Activated CD4-positive, alpha-beta memory T cell treated with anti-CD3 and anti-CD28 coated beads for 36 hours (primary cell): ENCODE measurements at places on chromosomes 5 and 9. TPM values are rescaled to one million over a fixed set of nuclear protein-coding genes. Genes with fewer than 3 reads are reported as not detected.

ENTPD2 gene
- total RNA-seq: not detected

ADAMTS16 gene
- not detected for total RNA-seq

PTGER4 gene
- 53.7 TPM for total RNA-seq

SLC38A9 gene
- total RNA-seq: 15.0 TPM

F2RL1 gene
- 2.3 TPM for total RNA-seq

VCAN gene
- 0.02 TPM for total RNA-seq

TAF11L13 gene
- total RNA-seq: not detected

ORM1 gene
- total RNA-seq: not detected

DNA sequence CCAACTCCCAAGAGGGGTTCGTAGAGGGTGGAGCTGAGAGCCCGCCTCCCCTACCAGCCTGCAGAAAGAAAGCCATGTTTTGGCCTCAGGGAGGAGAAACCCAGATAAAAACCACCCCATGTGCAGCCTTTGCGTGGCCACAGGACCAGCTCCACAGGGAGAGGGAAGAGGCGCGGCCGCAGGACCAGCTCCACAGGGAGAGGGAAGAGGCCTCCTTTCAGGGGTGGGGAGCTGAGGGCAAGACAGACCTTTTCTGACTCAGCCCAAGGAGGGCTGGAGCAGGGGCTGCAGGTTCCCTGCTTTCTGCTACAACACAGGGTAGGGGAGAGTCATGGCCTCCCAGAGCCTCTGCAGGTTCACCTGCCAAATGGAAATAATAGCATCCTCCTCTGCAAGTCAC, 37.6 kb upstream of the KCNMB1 start:
- no peaks in the 10 kb centered on the region for H3K36me3 ChIP-seq
- no peak for DNase-seq
- H3K27me3 ChIP-seq: peaks cover 3% of the 10 kb centered on the region
- no peak overlapping the region for H3K27ac ChIP-seq
- no peak overlapping the region for H3K4me3 ChIP-seq

DNA sequence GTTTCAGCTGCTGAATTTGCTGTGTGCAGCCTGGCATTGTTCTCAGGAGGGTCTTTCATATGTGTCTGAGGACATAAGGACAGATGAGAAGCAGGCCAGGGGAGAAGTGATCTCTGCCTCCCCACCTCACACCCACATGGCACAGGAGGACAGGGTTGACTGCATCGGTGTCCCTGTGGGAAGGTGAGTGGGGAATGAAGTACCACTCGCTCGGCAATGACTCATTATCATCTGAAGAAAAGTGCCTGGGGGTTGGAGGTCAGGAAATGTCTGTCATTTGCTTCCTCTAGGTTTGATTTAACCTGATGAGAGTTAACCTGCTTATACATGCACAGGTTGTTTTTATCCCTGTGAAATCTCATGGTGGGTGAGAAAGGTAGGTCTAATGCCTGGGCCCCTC, 195.0 kb downstream of the GADD45G start:
- DNase-seq: no peak
- no peak overlapping the region for H3K4me3 ChIP-seq
- no peaks in the 10 kb centered on the region for H3K27me3 ChIP-seq
- no peaks in the 10 kb centered on the region for H3K36me3 ChIP-seq
- peaks cover 7% of the 10 kb centered on the region for H3K4me1 ChIP-seq

DNA sequence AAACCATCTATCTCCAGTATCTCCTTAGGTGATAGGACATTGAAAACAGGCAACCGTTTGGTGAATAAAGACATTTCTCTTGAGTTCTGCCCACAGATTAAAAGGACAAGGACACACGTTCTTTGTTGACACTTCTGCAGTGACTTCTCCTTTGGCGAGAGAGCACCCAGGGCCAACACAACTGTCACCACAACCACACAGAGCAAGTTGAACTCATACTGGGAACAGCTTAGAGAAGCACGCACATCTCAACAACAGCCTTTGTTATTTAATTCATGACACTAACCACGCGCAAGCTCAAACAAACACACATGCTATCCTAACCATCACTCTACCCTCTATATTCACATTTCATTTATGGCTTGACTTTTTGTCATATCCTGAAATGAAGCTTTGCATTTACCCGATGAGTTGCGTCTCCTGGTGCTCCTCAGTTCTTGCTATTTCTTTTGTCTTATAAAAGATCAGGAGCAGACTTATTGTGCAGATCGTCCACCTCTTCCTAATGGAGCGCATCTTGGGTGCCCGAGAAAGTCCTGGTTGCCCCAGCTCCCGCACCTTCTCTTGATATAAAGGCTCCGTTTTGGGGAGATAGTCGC, 543 bp downstream of the ST8SIA4 start:
- peaks cover 29% of the 10 kb centered on the region for H3K4me1 ChIP-seq
- peak overlapping the region; percentile 92 for H3K4me3 ChIP-seq
- peak; percentile 72 for DNase-seq
- no peaks in the 10 kb centered on the region for H3K27me3 ChIP-seq

GRCh38 chr9:4780651-4781050, 12.1 kb upstream of the RCL1 start:
- H3K36me3 ChIP-seq: no peaks in the 10 kb centered on the region
- no peaks in the 10 kb centered on the region for H3K4me1 ChIP-seq
- peaks cover 6% of the 10 kb centered on the region for H3K27me3 ChIP-seq
- H3K27ac ChIP-seq: no peak overlapping the region

DNA sequence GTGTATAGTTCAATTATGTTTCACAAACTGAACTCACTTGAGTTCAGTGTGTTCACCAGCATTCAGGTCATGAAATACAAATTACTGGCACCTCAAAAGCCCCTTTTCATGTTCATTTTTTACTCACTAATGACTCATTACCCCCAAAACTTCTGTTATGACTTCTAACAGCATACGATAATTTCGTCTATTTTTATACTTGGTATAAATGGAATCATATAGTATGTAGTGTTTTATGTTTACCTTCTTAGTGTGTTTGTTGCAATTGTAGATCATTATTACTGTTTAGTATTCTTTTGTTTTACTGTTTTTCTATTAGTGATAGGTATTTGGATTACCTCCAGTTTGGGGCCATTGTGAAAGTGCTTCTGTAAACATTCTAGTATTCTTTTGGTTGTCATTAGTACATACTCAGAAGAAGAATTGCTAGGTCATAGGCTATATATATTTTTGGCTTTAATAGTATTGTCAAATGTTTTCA, 33.4 kb downstream of the DDX4 start:
- no peak for DNase-seq
- no peaks in the 10 kb centered on the region for H3K27me3 ChIP-seq
- no peak overlapping the region for H3K4me3 ChIP-seq

DNA sequence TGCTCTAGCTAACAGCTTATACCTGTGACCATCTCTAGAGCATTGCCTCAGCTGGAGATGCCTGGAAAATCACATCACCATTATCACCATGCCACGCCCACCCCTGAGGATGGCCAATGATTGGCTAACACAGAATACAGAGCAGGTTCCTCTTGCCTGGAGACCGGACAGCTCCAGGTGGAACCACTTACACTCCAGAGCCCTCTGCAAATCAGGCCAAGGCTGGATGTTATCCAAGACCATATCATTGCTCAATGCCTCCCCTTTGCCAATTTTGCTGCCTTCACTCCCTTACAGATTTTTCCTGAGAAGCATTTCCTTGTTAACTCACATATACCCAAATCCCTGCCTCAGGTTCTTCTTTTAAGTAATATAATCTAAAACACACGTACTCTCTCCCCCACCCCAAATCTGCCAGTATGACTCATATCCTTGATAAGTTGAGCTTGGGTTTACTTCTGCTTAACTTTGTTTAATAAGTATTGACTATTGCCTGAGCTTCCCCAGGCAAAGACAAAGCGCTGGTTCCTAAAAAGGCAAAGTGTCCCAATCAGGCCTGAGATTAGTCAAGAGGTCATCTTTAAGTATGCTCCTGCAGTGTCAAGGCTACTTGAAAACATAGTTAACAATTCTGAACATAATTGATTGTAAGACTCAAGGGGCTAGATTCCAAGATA, 309.6 kb downstream of the EPB41L4A start:
- no peak overlapping the region for H3K27ac ChIP-seq
- no peaks in the 10 kb centered on the region for H3K4me1 ChIP-seq
- H3K36me3 ChIP-seq: no peaks in the 10 kb centered on the region
- no peak overlapping the region for H3K4me3 ChIP-seq

DNA sequence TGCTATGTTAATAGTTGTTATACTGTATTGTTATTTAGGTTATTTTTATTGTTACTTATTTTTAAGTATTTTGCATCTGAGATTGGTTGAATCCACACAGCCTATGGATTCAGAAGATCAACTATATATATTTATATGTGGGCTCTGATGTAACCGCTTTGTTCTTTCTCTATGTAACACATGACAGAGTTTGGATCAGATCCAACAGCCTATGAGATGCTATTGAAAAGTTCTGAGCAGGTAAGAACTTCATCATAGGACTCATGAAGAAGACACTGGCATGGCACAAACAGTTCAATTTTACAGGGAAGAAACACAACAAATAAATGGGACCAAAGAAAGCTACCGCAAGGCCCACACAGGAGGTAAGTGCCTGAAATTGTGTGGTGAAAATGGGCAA, 93.4 kb downstream of the GNAQ start:
- DNase-seq: no peak
- peaks cover 1% of the 10 kb centered on the region for H3K36me3 ChIP-seq
- peaks cover 20% of the 10 kb centered on the region for H3K4me1 ChIP-seq
- H3K27me3 ChIP-seq: no peaks in the 10 kb centered on the region
- no peak overlapping the region for H3K27ac ChIP-seq

DNA sequence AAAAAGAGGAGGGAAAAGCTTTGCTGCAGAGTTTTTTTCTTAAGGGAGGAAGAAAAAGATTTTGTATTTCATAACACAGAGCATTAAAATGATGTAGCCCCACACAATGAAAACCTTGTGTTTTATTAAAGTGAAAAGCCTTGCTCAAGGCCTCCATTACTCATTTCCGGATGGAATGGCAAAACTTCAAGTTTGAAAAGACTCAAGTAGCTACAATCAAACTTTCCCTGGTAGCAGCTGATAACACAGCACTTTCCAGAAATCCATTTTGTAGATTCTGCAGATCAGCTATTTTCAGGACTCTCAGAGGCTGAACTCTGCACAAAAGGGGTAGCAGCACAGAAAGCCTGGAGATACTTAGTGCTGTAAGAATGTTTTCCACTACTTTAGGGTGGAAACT, 374.8 kb downstream of the NFIB start:
- H3K36me3 ChIP-seq: no peaks in the 10 kb centered on the region
- H3K27ac ChIP-seq: no peak overlapping the region
- DNase-seq: no peak
- no peaks in the 10 kb centered on the region for H3K4me1 ChIP-seq

DNA sequence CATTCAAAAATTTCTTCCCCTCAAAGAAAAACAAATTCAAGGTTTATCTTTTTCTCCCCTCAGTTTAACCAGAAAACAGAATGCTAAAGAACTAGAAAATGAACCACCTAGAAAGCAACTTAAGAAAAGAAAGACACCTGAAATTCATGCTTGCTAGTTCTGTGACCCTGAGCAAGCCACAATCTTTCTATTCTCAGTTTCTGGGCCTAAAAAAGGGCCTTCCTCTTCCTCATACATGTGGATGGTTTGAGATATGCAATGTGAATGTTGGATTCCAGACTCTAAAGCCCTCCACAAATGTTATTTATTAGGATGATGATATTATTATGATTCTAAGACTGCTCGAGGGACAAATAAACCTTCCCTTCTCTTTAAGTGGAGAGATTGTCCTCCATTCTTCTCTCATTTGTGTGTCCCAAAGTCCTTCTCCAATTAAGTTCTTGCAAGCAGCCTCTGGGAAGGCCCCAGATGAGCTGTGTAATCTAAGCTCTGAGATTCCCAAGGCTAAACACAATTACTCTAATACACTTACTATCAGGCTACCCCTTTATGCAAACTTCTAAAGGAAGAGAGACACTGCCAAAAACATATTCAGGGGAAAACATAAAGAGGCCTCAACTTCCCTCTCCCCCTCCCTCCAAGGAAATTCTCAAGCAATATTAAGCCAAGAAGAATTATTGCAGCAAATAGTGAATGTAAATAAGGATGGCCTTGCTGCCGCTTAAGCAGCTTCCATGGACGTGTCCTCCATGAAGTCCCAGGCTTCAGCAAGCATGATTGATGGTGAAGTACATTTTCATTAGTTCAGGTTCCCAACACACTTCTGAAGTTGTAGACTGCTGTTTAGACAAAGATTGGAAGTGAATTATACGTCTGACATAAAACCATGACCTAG, 80.2 kb downstream of the PRKACG start:
- no peak for DNase-seq
- no peaks in the 10 kb centered on the region for H3K36me3 ChIP-seq
- peaks cover 21% of the 10 kb centered on the region for H3K4me1 ChIP-seq
- H3K27me3 ChIP-seq: peaks cover 38% of the 10 kb centered on the region
- H3K4me3 ChIP-seq: no peak overlapping the region

DNA sequence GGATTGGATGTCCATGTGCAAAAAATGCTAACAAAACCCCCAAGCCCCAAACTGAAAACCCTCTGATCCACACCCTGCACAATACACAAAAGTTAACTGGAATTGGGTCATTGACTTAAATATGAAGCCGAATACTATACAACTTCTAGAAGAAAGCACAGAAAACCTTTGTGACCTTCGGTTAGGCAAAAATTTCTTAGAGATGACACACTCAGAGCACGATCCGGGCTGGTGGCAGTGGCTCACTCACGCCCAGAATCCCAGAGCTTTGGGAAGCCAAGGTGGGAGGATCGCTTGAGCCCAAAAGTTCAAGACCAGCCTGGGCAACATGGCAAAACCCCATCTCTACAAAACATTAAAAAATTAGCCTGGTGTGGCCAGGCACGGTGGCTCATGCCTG, 1.8 kb upstream of the DIPK1B start:
- H3K27me3 ChIP-seq: peaks cover 31% of the 10 kb centered on the region
- no peak overlapping the region for H3K27ac ChIP-seq
- H3K4me1 ChIP-seq: no peaks in the 10 kb centered on the region
- H3K4me3 ChIP-seq: no peak overlapping the region
- no peak for DNase-seq

GRCh38 chr5:127506616-127507015, 10.8 kb upstream of the PRRC1 start:
- H3K36me3 ChIP-seq: no peaks in the 10 kb centered on the region
- H3K27me3 ChIP-seq: peaks cover 12% of the 10 kb centered on the region
- no peak for DNase-seq
- no peak overlapping the region for H3K27ac ChIP-seq
- H3K4me3 ChIP-seq: no peak overlapping the region

GRCh38 chr9:77000330-77000729, 19.1 kb upstream of the FOXB2 start:
- H3K27ac ChIP-seq: no peak overlapping the region
- no peaks in the 10 kb centered on the region for H3K36me3 ChIP-seq
- H3K27me3 ChIP-seq: peaks cover 16% of the 10 kb centered on the region
- DNase-seq: no peak

DNA sequence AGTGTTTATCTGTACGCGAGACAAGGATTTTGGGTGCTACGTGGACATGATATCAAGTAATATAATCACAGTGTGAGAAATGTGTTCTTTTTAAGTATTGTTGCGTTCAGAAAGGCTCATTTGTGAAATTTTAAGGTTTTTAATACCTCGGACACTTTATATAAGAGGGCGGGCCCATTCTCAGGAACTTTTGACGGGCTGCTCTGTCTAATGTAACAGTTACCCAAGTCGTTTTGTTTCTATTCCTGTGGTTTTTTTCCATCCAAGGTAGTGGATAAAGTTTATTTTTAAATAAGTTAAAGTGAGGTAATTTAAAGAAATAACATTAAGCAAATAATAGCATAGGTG, 525 bp downstream of the SRP19 start:
- H3K27me3 ChIP-seq: no peaks in the 10 kb centered on the region
- H3K36me3 ChIP-seq: peaks cover 19% of the 10 kb centered on the region
- peak overlapping the region; percentile 86 for H3K4me3 ChIP-seq
- DNase-seq: no peak
- H3K4me1 ChIP-seq: peaks cover 38% of the 10 kb centered on the region

- H3K4me3 ChIP-seq: peak overlapping the region; percentile 99
- H3K36me3 ChIP-seq: peaks cover 34% of the 10 kb centered on the region
- no peak for DNase-seq
- H3K27me3 ChIP-seq: no peaks in the 10 kb centered on the region
- H3K27ac ChIP-seq: no peak overlapping the region
- peaks cover 24% of the 10 kb centered on the region for H3K4me1 ChIP-seq
Observed at GRCh38 chr9:33472171-33472880, 1.4 kb downstream of the NOL6 start.
